ENCODE measurements at places on chromosomes 6 and 20.
A peak's percentile ranks its signal among the peaks of the same experiment; 100 is the strongest.

DNA sequence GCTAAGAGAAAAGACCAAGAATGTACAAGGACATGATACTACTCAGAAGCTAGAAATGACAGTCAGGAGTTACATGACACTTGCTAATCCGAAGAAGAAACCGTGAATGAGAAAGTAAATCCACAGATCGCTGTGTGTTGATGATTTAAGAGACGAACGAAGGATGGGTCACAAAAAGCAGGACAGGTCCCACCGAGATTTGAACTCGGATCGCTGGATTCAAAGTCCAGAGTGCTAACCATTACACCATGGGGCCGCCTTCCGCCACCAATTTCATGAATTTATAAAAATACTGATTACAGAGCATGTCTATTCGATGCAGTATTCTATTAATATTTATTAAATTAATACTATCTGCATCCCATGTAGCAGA lies 54.0 kb upstream of the BTN3A2 start:
- no peak for DNase-seq

DNA sequence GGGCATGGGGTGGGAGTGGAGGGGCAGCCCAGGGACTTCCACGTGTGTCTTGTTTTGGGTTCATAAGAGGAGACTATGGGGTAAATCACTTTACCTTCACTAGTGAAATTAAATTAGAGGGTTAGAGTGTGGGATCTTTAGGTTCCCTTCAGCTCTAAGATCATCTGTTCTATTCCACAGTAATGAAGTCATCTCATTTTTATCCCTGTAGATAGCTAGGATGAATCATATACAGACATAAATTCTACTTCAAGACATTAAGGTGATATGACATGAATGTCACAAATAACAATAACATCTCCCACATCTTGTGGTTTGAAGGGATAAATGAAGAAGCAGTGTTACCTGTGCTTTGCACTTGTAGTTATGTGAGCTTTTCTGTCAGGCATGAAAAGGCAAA lies 83.8 kb downstream of the ELOVL4 start:
- DNase-seq: no peak

- no peak for DNase-seq
Observed at GRCh38 chr20:2164966-2165365, 63.3 kb downstream of the STK35 start.

DNA sequence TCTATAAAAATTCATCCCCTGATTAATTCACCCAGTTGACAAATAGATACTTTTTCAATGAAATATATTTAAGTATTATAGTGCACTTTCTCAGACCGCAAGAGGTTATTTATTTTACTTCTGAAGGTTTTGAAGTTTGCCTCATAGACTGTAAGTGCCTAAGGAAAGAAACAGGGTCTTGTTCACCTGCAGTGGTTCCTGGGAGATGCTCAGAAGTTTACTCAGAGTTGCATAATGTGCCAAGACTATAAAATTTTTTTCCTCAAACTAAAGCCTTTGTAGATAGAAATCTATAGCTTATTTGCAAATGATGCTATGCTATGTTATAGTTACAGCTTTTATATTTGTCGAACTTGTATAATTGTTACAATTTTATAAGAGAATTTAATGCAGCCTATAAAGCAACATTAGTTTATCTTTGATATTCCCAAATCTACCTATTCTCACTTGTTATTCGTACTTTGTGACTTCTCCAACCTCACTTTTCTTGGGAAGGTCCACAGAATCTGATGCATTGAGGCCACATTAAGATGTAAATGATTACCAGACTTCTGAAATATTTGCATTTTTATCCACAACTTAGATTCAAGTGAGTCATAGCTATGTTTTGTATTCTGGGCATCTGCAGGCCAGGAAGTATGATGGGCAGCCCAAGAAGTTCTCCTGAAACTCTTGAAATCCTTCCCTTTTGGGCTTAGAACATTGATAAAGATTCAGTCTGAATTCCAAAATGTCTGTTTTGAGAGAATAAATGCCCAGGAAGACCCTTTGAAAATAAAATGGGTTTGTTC lies 35.7 kb downstream of the KCNQ5 start:
- DNase-seq: no peak

DNA sequence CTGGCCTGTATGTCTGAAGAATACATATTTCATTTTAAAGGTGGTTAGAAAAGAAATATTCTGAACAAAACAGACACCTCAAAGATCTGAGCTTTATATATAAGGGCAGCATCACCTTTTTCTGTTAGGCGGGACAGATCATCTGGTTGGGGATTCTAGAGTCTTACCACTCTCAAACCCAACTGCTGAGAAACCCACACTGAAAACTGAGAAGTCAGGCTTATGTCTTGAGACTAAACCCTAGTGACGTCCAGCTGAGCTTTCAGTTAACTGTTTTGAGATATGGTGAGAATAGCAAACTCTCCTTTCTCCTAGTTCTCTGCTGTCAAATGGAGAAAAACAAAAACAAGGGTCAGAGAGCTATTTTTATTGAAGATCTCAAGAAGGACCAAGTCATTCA lies 63.7 kb upstream of the CCN6 start:
- no peak for DNase-seq

DNA sequence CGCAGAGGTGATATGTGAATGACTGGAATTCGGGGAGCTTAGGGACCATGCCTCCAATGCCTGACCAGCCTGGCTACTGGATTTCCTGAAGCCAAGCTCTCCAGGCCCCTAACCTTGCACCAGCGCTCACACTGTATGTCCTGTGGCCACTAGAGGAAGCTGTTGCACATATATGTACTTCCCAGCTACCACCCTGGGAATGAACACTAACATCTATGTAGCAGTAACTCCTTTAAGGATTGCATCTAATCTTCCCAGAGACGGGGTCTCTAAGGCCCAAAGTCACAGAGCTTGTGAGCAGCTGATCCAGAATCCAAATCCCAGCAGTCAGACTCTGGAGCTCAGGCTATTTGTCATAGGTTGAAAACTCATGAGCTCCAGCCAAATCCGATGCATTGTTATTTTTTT lies 20.4 kb upstream of the BPIFB1 start:
- no peak for DNase-seq

DNA sequence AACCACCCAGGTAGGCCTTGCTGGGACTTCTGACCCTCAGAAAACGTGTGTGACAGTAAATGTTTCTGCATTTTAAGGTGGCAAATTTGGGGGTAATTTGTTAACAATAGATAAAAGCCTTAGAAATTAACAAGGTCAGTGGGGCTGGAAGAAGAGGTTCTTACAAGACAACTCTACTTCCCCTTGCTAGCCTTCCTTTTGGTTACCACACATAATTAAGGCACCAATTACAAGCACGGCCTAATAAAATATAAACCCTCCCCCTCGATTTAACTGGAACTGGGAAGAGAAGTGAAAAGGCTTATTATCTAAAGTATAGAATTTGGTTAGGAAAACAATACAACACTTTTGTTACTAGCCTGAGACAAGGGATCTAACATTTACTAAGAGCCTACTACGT lies 38.8 kb downstream of the ELOVL5 start:
- DNase-seq: no peak

GRCh38 chr20:8073024-8073832 lies 53.7 kb upstream of the TMX4 start:
- DNase-seq: no peak

- no peak for DNase-seq
Observed at GRCh38 chr6:155011809-155012291, 16.7 kb downstream of the TIAM2 start.

- no peak for DNase-seq
Observed at GRCh38 chr6:100487638-100488037, 22.9 kb upstream of the SIM1 start.

DNA sequence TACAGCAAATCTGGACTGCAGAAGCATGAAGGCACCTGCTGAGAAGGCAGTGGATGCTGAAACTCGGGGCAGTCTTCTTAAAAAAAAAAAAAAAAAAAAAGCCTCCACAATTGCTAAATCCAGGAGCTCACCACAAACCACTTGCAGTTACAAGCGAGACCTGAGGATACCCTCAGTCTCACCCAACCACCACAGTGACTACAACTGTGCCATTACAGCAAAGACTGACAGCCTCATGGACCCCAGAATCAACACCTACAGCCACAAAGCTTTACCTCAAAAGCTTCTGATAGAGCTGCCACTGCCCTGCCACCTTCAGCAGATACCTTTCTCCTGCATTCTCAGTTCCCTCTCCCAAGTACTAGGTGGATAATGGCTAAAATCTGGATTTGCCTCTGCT lies 9.0 kb downstream of the COL21A1 start:
- no peak for DNase-seq

- DNase-seq: no peak
Observed at GRCh38 chr6:118935978-118936703, 1.2 kb upstream of the MCM9 start.

DNA sequence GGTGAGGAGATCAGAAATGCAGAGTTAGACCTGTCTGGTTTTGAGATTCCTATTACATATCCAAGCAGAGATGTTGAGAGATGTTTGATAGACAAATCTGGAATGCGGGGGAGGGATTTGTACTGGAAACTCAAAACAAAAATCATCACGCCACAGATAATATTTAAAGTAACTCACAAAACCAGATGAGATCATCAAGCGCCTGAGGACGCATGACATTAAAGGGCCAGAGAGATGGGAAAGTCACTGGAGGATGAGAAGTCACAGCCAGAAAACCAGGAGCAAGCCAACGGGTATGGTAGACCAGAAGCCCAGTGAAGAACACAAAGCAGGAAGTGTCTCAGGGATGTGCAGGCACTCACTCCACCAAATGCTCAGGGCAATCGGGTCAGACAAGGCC lies 87.7 kb downstream of the DLL1 start:
- no peak for DNase-seq

GRCh38 chr6:33207552-33208090 lies 679 bp upstream of the RING1 start:
- no peak for DNase-seq

DNA sequence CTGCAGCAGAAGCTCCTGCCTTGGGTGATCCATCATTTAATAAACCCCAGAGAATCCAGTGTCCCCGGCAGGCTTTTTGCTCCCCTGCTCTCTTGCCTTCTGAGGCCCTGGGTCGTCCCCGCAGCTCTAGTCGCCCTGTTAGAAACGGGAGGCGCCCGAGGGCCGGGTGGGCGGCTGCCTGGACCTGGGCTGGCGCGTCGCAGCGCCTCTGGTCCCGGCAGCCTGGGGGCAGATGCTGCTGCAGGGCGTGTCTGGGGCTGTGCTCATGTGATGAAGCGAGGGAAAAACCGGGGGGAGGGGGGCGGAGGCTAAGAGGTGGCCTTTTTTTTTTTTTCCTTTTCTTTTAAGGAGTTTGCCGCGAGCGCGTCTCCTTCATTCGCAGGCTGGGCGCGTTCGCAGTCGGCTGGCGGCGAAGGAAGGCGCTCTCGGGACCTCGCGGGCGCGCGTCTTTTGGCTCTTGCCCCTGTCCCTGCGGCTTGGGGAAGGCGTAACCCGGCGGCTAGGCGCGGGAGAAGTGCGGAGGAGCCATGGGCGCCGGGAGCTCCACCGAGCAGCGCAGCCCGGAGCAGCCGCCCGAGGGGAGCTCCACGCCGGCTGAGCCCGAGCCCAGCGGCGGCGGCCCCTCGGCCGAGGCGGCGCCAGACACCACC lies 394 bp downstream of the AKAP12 start:
- DNase-seq: peak; percentile 50

GRCh38 chr20:10646006-10646405 lies 27.8 kb downstream of the JAG1 start:
- DNase-seq: no peak

DNA sequence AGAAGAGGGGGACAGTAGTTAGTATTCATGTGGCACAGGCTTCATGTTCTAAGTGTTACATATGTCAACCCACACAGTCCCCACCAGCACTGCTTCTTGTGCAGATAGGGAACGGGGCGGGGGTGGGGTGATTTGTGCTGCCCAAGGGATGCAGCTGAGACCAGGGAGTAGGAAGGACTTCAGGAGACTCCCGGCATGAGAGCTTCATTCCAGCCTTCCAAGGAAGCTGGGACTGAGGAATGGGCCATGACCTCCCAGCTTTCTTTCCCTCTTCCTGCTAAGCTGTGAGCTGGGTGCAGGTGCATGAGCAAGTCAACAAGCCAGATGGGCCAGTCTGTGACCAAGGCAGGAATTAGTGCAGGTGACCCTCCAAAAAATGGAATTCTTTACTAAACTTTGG lies 9.2 kb downstream of the BEND3 start:
- no peak for DNase-seq

DNA sequence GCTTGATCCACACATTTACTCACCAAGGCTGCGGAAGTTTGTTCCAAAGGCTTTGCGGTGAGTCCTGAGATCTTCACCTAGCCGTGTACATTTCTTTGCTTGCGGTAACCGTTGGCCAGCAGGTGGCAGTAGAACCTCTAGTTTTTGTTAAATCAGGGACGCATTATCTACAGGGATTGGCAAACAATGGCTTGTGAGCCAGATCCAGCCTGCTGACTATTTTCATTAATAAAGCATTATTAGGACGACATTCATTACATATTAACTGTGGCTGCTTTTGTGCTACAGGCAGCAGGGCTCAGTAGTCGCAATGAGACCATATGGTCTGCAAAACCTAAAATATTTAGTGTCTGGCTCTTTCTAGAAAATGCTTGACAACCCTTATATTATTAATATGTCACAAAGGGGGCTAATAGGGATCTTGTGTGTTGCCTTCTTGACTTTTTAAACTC lies 174.1 kb downstream of the DOK5 start:
- peak; percentile 46 for DNase-seq

- DNase-seq: no peak
Observed at GRCh38 chr20:54570561-54570960, 95.2 kb downstream of the DOK5 start.

DNA sequence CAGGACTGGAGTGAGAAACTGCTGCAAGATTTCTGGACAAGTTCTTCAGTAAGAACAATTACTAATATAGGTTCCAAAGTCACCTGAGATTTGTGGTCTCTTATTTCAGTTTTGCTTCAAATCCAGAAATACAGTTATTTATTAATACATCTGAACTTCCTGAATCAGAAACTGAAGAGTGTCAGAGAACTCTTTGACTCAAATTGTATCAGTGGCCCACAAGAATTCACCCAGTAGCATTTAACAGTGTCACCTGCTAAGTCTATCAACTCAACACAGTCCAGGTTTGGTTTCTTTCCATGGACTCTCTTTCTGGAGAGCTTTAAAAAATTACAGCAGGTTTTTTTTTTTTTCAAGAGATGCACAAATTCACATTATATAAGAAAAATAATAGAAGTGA lies 18.8 kb upstream of the NHSL1 start:
- DNase-seq: no peak

DNA sequence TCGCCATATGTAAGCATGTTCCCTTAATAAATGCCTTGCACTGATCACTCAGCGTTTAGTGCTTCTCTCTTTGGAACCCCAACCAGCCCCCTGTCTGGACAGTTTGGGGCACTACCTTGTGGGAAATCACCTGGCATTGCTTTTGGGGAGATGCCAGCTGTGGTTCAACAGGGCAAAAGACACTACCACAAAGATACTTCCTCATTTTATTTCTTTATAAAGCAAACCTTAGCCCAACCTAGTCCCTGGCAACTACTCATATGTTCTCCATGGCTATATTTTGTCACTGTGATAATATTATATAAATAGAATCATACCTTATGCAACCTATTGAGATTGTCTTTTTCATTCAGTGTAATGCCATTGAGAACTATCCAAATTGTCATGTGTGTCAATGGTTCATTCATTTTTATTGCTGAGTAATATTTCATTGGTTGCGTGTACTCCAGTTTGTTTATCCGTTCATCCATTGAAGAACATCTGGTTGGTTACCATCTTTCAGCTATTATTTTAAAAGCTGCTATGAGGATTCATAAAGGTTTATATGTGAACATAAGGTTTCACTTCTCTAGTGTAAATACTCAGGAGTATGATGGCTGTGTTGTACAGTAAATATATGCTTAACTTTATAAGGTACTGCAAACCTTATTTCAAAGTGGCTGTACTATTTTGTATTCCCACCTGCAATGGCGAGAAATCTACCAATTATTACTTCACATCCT lies 114.8 kb downstream of the MOXD1 start:
- no peak for DNase-seq

GRCh38 chr6:107122748-107123147 lies 7.4 kb upstream of the BEND3 start:
- no peak for DNase-seq

Data from activated T-cell treated with anti-CD3 and anti-CD28 coated beads for 48 hours (primary cell).